Non-pigmented ciliary epithelial cell (primary cell): ENCODE measurements at places on chromosomes 16 and 17.
A peak's percentile ranks its signal among the peaks of the same experiment; 100 is the strongest.

DNA sequence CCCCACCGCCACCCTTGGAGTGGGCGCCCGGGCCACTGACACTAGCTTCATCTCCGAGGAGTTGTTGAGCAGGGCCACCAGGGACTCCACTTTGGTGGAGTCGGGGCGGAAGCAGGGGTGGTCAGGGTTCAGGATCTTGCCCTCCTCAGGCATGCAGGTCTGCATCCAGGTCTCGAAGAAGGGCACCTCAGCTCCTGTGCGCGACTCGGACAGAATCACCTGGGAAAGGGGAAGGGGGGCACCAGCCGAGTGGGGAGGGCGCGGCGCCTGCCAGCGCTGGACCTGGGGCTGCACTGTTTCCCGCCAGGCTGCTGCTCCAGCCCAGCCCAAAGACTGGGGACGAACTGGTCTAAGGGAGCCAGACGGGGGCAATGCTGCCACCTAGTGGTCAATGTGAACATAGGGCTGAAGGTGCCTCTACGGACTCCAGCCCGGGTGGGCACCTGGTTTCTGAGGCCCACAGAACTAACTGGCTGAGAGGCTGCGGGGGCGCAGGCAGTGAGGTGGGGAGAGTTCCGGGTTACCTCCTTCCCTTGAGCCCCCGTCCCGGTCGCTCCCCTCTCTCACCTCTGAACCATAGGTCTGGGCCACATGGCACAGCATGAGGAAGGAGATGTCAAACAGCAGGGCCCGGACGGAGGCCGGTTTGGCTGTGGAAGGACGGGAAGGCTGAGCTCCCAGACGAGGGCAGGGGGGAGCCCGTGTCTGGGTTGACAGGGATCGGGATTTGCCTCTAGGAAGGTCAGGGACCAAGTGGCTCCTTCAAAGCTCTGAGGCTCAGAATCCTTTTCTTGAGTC lies 11.8 kb downstream of the CSF3 start:
- no peak for DNase-seq

DNA sequence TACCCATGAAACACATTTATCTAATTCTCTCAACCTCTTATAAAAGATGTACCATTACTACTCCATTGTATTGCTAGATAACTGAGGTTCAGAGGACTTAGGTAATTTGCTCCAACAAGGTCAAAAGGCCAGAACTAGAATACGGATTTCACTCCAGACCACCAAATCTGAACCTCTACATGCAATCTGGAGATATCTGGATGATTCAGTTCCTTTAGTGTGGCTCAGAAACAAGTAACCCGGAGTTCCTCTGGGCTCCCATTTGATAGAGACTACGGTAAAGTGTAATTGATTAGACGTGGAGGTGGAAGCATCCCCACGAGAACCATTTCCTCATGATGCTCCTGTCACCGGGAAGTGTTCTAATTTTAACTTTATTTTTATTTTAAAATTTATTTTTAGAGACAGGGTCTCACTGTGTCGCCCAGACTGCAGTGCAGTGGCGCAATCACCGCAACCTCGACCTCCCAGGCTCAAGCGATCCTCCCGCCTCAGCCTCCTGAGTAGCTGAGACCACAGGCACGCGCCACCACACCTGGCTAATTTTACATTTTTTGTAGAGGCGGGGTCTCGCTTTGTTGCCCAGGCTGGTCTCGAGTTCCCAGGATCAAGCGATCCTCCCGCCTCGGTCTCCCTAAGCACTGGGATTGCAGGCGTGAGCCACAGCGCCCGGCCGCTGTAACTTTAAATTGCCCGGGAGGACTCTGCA lies 608 bp upstream of the COX10 start:
- DNase-seq: no peak

GRCh38 chr17:71117466-71117865 lies 948.1 kb downstream of the KCNJ2 start:
- peak; percentile 36 for DNase-seq

DNA sequence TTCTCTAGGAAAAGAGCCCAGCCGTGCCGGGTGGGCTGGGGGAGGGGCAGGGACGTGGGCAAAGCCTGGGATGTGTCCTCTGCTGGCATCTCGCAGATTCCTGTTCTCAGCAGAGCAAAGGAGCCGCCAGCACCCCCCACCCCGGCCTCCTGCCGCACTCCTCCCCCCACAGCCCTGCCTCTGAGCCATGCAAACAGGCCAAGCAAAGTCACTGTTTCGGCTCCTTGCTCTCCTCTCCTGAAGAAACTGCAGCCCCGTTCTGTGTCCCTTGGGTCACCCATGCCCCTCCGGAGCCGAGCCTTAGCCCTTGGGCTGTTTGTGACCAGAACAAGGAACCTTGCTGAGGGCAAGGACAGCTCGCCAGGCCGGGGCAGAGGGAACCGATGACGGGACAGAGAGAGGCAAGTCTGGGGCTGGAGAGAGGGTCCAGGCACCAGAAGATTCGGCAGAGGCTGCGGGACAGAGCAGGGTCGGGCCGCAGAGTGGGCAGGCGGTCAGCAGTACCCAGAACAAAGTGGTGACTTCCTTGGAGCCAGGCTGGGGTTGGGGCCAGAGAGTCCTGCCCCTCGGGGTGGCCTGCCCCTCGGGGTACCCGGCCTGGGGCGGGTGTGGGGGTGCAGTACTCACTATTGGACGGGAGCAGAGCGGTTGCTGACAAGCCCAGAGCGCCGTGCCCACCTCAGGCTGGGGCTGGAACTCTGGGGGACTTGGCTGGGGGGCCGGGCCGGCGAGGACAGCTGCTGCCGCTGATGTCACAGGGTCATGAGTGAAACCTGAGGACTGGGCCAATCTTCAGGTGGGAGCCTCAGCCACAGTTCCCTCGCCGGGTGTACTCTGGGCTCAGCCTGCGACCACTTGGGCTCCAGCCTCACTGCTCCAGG lies 9.2 kb upstream of the PRR29 start:
- no peak for DNase-seq

DNA sequence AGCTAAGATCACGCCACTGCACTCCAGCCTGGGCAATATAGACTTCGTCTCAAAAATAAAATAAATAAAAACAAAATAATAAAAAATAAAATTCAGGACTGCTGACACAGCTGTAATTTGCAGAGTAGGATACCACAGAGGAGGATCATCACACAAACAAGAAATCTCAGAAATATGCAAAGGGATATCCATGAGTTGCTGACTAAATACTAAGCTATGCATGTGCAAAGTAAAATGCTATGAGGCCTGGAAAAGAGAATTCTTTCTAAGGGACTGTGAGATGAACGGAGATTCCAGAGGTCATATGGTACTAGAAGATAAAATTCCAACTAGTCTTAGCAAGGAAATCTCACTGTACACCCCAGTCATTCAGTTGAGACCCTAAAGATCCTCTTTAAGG lies 74.8 kb downstream of the SLC39A11 start:
- DNase-seq: peak; percentile 65

DNA sequence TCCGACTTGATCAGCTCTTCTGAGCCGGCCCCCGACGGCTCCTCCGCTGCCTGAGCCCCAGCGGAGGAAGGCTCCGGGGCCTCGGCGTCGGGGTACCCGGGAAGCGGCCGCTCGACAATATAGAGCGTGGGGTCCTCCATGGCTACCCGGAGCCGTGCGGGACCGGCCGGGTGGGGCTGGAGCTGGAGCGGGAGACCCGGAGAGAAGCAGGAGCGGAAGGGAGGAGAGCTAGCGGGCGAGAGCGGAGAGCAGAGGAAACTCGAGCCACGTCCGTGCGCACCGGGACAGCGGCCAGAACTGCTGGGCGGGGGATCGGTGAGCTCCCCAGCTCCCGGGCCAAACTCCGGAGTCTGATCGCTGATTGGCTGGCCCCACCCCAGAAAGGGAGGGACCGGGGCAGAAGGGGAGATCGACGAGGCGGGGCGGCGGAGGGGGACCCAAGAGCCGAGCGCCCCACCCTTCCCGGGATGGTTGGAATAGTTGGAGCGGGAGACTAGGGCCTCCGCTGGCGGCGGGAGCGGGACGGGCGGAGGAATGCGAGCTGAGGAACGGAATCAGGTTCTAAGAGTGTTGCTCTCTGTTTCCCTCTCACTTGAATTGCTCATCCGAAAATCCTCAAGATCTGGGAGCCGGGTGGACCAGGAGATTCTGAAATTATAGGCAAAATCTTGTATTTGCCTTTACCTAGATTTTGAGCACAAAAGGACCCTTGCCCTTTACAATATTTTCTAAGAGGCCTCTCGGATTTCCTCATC lies at the start of gene CAVIN1:
TSS of gene CAVIN1 (minus strand) at position 299 of the 755 bp plus-strand sequence. CDS start at position 140, 159 bp downstream.
- peak; percentile 84 for DNase-seq

GRCh38 chr16:29107299-29107698 lies 122.4 kb downstream of the LAT start:
- DNase-seq: no peak

- no peak for DNase-seq
These were observed 7.2 kb downstream of the CTF1 start for GRCh38 chr16:30903596-30903995.

DNA sequence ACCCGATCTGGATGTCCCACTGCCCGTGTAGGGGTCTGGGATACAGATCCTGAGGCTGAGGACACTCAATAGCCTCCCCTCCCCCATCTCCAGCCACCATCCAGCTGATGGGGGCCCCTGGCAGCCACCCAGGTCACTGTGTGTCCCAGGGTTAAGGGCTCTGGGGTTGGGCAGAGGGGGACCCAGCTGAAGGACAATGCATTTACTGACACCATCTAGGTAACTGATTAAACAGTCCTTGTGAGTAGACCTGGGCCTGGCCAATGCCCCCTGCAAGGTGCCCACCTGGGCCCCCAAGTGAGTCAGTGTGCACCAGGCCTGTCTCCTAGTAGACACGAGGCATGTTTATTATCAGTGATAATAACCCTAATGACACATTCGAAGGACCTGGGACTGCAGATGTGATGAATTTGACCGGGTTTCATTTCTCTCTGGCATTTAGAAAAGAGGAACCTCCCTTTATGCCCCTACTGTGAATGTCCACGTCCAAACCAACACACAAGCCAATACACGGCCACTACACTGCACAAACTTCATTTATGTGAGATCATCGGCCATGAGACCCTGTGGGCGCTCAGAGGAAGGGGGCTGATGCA lies 261.9 kb upstream of the FOXF1 start:
- no peak for DNase-seq

GRCh38 chr17:31394544-31394943 lies 3.1 kb downstream of the RAB11FIP4 start:
- DNase-seq: peak; percentile 19

GRCh38 chr17:17107281-17107680 lies 65.0 kb downstream of the MPRIP start:
- DNase-seq: no peak

- no peak for DNase-seq
These were observed 508.9 kb downstream of the WWOX start for GRCh38 chr16:78608305-78608776.

DNA sequence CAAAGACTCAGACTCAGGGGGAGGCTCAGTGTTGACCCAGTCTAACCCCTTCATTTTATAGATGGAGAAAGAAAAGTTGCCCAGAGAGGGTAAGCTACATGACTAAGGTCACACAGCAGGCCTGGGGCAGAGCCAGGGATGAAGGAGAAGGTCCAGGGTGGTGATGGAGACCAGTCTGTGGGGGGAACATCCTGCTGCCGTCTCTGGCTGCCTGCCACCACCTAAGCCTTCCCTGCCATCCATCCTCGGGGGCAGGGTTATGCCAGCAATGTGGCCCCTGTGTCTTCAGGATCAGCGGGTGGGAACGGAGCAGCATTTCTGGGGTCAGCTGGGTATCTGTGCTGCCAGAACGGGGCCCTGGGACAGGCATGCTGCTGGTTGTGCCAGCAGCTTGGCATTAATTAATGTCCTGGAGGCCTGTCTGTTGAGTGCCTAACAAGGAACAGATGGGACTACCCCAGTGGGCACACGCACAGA lies 5.5 kb downstream of the DOK4 start:
- DNase-seq: no peak

GRCh38 chr17:69677130-69677529 lies 262.6 kb downstream of the MAP2K6 start:
- DNase-seq: no peak

- DNase-seq: no peak
These were observed 21.4 kb downstream of the ENPP7 start for GRCh38 chr17:79752175-79752574.

GRCh38 chr16:31301708-31302400 lies 42.1 kb downstream of the ITGAM start:
- DNase-seq: no peak

GRCh38 chr16:4957720-4958509 lies at the start of gene SEC14L5:
SEC14L5 (plus strand) TSS chr16:4958330; CDS start chr16:4959324, 994 bp downstream.
- DNase-seq: peak; percentile 91

- DNase-seq: no peak
These were observed 2.5 kb downstream of the LAT start for GRCh38 chr16:28987170-28987853.

DNA sequence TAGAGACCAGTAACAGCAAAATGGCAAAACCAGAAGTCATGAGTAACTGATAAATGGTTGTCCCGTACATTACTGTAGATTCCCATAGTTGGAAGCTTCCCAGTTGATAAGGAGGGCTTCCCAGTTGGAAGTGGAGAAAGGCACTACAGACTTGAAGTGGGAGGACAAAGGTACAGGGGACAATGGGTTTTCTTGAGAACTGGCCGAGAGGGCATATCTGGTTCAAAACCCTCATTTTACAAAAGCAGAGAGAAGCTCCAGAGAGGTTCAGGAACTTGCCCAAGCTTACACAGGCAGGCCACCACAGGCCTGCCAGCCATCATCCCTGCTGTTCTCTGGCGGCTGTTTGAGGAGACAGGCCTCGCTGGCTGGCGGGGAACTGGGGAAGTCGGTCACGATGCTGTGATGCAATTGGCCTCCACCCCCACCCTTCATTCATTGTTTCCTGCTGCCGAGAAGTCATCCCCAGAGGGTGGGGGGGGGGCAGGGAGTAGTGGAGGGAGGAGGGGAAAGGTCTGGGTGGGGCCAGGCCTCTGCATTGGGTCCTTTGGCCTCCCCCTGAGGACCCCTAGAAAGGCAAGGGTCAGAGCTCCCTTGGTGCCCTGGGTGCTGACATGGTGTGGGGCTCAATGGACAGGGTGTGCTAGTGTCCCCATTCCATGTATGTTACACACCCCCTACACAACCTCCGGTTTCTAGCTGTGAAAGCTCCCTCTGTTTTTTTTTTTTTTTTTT lies 3.0 kb downstream of the UBALD2 start:
- no peak for DNase-seq

DNA sequence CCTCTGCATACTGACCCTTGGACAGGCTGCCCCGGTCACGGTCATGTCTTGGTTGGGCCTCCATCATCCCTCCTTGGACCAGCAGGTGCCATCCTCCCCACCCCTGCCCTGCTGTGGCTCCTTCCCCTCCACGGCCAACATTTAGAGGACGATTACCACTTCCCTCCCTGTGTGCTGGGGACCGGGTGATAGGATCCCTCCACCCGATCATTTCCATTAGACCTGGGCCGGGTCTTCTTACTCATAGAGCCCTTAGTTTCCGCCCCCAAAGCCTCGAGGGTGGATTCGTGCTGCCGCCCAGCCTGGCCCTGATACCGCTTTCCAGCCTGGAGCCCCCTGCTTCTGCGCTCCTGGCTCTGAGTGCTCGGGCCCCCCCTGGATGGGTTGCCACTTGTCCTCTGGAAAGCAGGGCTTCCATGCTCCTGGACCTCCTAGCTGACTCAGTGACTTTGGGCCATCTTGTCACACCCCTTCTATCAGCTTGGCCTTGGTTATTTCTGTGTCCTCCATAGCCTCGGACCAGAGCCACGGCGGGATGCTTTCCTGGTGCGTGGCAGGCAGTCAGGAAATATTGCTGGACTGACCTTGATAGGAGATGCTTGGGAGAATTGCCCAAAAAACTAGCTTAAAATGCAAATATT lies 171.4 kb downstream of the SEC14L1 start:
- no peak for DNase-seq

- no peak for DNase-seq
These were observed 991 bp upstream of the MYH10 start for GRCh38 chr17:8631554-8631877.
